Right renal cortex interstitium (tissue), 3 donors: ENCODE measurements at places on chromosomes 5 and 9.

DNA sequence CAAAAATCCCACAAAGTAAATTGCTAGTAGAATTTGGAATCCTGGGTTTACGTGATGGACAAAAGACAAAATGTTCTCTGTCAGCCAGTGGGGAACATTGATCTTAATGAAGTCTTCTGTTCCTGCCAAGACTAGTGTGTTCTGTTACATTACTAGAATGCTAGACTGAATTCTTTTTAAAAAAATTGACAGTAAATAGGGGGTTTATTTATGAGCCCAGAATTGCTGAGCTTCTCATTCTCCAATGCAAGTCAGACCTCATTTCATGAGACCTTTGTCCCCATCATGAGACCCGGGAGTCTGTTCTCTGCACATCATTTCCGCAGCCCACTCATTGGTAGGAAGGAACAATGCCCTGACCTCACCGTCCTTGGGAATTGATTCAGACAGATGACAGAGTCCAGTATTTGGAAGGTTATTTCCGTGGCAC, 173.8 kb upstream of the OTULINL start:
- DNase-seq: no peak

- no peak for DNase-seq
Measured at GRCh38 chr9:19781240-19781639, 7.6 kb downstream of the SLC24A2 start.

DNA sequence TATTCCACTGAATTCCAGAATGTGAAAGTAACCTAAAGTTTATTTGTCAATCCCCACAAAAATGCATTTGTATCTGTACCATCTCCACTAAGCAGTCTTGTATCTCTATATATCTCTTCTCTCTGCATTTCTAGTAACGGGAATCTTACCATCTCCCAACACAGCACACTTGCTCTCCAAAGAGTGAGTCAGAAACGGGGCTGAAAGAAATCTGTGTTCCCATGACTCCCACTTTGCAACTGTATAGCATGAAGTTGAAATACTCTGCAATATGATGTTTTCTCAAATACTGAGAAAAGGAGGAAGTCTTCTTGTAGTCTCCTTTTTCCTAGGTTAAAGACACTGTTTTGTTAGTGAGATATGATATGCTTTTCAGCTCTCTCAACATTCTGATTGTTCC, 848.8 kb upstream of the ACO1 start:
- DNase-seq: no peak

DNA sequence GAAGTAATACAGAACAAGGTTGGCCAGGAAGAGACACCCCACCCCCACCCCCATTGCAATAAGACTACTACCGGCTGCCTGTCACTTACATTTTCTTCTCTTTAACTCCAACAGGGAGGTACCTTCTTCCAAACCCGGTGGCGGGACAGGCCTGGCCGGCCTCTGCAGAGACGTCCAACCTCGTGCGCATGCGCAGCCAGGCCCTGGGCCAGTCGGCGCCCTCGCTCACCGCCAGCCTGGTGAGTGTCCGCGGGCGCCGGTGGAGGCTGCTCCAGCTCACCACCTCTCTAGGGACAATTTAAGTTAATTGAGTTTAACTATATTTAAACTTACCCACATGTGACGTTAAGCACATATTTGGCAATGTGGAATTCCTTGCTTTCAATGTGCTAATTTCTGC, 192.4 kb downstream of the MAST4 start:
- DNase-seq: no peak

GRCh38 chr5:10091701-10092100, 158.0 kb downstream of the ATPSCKMT start:
- no peak for DNase-seq

DNA sequence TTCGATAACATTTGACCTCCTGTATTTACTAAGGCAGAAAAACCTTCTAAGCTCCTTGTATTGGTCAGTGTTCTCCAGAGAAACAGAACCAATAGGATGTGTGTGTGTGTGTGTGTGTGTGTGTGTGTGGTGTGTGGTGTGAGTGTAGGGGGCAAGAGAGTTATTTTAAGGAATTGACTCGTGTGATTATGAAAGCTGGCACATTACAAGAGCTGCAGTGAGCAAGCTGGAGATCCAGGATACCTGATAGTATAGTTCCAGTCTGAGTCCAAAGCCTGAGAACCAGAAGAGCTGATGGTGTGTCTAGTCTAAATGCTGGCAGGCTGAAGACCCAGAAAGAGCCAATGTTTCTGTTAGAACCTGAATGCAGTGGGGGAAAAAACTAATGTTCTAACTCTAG, 21.2 kb upstream of the PIK3R1 start:
- DNase-seq: no peak

- DNase-seq: no peak
Measured at GRCh38 chr5:41270423-41271251, 57.3 kb upstream of the C6 start.

DNA sequence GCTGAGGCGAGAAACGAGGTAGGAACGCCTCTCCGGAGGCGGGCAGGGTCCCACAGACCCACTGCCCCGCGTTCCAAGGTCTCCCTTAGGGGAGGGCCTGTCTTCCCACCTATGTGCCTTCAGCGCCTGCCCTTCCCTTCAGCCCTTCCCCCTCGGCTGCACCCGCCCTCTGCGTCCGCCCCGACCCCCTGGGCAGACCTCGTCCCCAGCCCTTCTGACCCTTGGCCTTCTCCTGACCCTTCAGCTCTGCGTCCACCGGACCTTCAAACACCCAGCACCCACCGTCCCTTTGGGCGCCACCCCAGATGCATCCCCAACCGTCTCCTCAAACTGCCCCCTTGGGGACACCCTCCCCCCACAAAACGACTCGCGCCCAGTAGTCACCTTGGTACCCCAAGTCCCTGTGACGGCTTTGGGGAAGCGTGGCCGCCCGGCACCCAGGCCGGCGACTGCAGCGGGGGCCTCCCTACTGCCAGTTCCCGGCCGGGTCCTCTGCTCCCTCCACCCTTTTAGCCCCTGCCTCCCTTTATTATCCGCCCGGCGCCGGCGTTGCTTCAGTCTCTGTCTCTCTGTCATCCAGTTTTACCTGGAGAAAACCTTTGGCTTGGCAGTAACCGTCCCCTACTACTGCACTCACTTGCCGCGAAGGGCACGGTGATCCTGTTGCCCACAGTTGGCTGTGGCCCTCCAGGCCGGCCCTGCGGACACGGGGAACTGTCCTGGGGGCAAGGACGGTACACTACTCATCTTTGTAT, 421 bp downstream of the RUSC2 start:
- no peak for DNase-seq

DNA sequence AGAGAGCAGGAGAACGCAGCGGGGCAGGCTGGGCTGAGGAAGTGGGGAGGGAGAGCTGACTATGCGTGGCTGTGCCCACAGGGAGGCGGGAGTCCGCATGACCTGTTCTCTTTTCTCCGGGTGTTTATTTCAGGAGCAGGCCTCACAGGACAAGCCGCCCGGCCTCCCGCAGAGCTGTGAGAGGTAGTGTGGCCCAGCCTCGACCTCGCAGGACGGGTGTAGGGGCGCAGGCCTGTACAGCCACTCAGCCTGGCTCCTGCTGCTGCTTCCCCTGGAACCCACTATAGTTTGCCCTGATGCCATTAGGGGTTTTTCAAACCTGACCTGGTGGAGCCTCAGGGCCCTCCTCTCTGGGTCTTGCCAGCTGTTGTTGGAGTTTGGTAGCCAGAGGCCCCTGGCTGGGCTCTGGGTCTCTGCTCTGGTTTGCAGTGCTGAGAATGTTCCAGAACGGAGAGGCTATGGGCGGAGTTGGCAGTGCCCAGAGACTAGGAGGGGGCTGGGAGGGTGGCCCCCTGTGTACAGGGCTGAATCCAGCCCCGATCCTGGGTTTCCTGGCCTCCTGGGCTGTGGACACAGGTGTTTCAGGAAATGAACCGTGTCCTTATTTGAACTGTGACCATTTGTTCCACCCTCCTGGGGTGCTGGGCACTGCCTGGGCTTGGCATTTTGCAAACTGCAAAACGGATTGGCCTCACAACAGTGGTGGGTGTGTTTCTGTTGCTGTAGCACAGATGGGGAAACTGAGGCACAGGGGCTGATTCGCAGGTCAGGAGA, 78.8 kb downstream of the WNK2 start:
- DNase-seq: no peak

DNA sequence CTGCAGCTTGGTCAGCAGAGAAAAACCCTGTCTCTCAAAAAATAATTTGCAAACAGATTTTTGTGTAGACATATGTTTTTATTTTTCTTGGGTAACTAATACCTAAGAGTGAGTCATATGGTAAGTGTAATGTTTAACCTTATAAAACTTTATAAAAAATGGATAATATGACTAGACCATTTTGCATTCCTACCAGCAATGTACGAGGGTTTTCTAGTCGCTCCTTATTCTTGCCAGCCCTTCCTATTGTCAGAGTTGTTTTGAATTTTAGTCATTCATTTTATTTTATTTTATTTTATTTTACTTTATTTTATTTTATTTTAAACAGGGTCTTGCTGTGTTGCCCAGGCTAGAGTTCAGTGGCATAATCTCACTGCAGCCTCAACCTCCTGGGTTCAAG, 37.8 kb downstream of the RABGAP1 start:
- no peak for DNase-seq

GRCh38 chr9:130463763-130464745, 19.3 kb downstream of the ASS1 start:
- no peak for DNase-seq
